ENCODE measurements at places on chromosomes 2 and 18. TPM values are rescaled to one million over a fixed set of nuclear protein-coding genes. Genes with fewer than 3 reads are reported as not detected.

- no peaks in the 10 kb centered on the region for H3K27me3 ChIP-seq
- H3K36me3 ChIP-seq = no peaks in the 10 kb centered on the region
- no peak overlapping the region for H3K4me3 ChIP-seq
- DNase-seq = no peak
Observed at GRCh38 chr2:238738917-238739316, 109.0 kb upstream of the TWIST2 start.

Gene ANKRD23
- total RNA-seq = 4.6 TPM

- no peak for DNase-seq
- no peaks in the 10 kb centered on the region for H3K36me3 ChIP-seq
- H3K27me3 ChIP-seq = no peaks in the 10 kb centered on the region
- no peak overlapping the region for H3K4me3 ChIP-seq
- H3K27ac ChIP-seq = no peak overlapping the region
- H3K4me1 ChIP-seq = no peaks in the 10 kb centered on the region
Observed at GRCh38 chr2:3571284-3571683, 3.8 kb upstream of the RPS7 start.

Gene FOXI3
- not detected for total RNA-seq

DNA sequence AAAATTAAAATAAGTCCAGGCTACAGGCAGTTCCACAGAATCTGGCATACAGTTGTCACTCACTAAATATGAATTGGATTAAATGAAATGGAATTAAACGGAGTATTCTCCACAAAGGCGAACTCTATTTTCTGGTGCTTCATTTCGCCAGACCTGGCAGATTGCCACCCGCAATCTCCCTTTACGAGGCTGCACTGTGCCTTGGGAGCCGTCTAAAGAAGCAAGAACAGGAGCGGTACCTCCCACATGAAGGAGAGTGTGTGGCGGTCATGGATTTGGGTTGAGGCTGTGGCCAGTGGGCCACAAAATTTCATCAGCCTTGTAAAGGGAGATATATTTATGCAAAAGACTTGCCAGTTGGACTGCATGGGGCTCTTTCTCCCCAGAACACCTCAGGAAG, 151.0 kb downstream of the OSR1 start:
- no peaks in the 10 kb centered on the region for H3K4me1 ChIP-seq
- DNase-seq = no peak
- H3K27ac ChIP-seq = no peak overlapping the region
- H3K4me3 ChIP-seq = no peak overlapping the region

Gene SYT4
- total RNA-seq = not detected

- peaks cover 3% of the 10 kb centered on the region for H3K4me1 ChIP-seq
- no peak overlapping the region for H3K27ac ChIP-seq
- no peaks in the 10 kb centered on the region for H3K27me3 ChIP-seq
- DNase-seq = no peak
- H3K4me3 ChIP-seq = no peak overlapping the region
Observed at GRCh38 chr2:86274918-86275275, 62.5 kb downstream of the REEP1 start.

Measured in aorta (tissue), 5 donors.